ENCODE measurements at places on chromosomes 1 and 21.

DNA sequence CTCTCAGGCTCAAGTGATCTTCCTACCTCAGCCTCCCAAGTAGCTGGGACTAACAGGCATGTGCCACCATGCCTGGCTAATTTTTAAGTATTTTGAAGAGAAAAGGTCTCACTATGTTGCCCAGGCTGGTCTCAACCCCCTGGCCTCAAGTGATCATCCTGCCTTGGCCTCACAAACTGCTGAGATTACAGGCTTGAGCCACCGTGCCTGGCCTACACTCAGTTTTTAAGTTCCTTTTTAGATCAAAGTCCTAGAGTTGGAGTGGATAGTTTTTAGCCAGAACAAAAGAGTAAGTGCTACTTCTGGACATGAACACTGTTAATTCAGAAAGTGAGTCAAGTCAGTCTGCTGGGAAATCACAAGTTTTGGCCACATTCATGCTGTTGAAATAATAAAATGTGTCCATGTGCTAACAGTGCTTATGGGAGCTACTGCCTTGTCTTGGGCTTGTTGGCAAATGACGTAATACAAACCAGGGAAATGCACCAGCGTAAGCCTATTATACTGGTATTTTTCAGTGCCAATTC is 84.2 kb downstream of the NDUFS5 start:
- no peak for DNase-seq

DNA sequence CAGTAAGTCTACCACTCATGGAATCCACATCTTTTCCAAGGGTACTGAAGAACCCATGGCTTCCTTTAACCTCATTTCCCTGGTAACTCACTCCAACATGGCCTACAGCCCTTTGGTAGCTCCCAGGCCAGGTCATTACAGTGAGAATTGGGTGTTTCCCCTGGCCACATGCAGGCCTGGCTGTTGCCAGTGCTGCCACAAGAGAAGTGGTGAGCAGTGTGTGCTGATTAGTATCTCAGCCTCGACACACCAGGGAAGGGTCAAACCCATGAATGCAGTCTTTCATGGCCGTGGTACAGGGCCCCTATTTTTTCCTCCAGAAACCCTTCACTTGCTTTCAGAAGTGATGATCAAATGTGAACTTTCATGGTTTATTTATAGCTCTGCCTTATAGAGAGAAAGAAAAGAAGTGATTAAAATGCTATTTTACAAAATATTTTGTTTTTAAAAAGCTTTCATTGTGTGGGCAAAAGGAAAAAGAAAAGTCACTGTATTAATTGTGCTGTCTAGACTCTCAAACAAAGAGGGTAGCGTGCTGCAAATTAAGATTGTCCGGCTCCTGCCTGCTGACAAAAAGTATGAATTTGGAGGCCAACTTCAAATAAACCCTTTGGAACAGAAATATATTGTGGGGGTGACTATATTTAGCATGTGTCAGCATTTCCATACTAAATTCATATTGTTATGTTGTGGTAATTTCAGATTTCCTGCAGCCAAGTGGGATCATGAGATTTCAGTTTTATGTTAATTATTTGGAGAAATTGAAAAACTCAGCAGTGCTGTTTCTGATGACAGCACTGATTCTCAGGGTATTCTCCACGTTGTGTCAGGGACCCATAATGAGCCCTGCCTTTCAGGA is 62.0 kb upstream of the HOOK1 start:
- no peak for DNase-seq

DNA sequence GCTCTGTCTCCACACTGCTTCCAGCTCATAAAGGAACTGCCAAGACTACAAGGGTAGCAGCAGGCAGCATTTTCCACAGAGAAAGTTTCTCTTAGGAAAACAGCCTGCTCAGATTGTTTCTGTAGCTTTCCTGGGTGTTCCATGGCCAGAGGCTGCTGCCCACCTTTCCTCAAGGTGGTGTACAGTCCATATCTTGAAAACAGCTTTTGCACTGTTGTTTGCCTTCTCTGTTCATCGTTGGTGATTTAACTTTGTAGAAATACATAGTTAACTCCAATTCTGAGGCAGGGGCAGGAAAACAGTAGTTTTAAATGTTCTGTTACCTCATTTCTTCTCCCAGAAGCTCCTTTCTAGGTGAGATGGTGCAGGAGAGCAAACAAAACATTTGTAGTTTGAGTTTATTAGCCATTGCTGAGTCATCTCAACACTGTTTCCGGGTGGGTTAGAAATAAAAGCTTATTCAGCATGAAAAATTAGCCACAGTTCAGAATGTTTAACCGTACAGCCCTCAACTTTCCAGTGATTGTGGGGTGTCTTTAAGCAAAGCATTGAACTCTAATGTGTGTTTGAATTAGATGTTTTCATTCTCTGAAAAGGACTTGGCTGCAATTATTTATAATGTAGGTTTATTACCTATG is 41.7 kb downstream of the DIP2A start:
- no peak for DNase-seq

DNA sequence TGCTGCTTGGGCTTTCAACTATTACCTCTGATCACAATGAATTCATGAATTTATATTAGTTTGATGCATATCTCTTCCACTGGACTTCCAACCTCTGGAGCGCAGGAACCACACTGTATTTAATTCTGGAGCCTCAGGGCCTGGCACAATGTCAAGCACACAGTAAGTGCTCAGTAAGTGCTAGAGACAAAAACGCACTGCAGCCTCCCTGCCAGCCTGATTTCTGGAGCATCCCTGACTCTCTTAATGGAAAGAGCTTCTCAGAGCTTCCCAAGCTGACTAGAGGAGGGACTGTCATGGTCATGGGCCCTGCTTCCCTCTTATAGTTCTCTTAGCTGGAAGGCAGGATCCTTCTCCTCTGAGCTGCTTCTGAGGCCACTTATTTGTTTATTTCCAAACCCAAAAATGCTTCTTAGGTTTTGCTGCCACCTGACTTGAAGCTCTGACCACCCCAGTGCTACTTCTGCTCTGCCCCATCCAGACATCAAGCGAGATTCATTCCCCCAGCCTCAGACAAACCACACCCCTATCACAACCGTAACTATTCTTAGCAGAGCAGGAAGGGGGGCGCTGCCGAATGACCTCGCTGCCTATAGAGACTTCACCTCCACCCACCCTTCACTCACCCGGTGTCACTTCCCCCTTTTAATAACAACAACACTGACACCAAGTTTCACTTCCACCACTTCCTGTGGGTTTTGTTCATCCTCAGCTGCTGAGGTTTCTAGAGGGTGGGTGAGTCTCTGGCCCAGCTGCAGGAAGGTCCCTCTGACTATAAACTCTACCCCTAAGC is 33.6 kb downstream of the NUAK2 start:
- DNase-seq = no peak

DNA sequence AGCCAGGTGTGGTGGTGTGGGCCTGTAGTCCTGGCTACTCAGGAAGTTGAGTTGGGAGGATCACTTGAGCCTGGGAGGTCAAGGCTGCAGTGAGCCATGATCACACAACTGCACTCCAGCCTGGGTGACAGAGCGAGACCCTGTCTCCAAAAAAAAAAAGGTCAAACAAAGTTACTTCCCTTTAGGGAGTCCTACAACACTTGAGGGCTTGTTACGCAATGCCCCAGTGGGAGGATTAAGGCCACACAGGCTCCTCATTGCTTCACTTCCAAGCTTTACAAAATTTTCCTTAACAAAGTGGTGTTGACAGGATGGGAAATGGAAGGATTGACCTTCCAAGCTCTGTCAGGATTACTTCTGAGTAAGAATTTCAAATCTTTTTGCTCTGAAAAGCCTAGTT is 6.2 kb upstream of the EXTL1 start:
- DNase-seq = no peak

DNA sequence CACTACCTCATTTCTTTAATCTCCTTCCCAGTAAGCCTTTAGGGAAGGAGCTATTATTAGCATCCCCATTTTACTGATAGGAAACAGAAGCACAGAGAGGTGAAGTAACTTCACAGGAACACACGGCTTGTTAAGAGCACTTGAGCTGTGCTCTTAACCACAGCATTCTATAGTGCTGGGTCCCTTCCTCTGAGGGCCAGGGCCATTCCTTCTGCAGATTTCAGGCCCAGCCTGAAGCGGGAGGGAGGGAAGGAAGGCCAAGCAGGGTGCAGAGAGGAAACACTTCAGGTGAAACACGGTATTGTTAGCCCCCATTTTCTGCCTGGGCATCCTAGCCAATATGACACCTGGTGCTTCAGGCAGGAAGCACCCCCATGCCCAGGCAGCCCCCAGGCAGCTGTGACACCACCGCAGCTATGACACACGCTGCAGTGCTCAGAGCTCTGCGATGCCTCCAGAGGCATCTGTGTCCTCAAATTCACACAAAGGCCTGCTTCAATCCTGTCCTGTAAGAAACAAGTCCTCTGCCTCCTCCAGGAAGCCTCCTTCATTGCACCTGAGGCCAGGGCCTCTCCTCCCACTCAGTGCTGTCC is 4.5 kb upstream of the EXTL1 start:
- no peak for DNase-seq

- DNase-seq = no peak
Observed at GRCh38 chr1:151620286-151620685, 8.4 kb downstream of the SNX27 start.

- DNase-seq = no peak
Observed at GRCh38 chr1:43585557-43585956, 54.9 kb downstream of the PTPRF start.

GRCh38 chr1:98888869-98889268 is 115.8 kb downstream of the PLPPR5 start:
- no peak for DNase-seq

DNA sequence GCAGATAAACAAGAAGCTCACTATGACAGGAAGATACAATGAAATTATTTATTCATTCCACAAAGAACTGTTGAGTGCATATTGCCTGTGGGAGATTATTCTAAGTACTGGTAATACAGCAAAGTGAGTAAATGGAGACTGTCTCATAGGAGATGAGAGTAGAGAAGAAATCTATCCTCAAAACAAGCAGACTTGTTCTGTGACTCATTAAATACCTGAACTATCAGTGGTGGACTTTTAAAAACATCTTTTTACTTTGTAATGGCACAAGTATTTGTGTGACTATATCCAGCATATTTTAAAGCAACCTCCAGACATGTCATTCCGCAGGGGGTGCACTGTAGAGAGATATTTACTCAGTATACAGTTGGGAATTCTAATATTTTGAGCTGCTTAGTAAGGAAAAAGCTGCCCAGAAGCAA is 259.2 kb downstream of the FMN2 start:
- DNase-seq = no peak

DNA sequence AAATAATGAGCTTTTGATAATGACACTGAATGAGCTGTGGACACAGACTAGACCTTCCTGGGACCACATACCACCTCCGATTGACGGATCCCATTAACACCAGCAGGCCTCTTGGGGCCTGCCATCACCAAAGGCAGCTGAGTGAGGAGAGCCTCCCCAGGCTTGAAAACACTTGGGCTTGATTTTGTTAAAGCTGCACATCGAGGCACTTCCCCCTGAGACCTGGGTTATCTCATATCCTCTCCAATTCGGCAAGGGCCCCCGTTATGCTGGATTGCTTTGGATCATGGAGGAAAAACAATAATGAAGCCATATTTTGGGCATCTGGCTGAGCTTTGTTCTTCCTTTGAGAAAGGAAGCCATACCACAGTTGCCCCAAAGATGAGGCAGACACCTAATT is 143.0 kb downstream of the AJAP1 start:
- DNase-seq = no peak

GRCh38 chr1:38201431-38201830 is 154.8 kb upstream of the POU3F1 start:
- DNase-seq = no peak

DNA sequence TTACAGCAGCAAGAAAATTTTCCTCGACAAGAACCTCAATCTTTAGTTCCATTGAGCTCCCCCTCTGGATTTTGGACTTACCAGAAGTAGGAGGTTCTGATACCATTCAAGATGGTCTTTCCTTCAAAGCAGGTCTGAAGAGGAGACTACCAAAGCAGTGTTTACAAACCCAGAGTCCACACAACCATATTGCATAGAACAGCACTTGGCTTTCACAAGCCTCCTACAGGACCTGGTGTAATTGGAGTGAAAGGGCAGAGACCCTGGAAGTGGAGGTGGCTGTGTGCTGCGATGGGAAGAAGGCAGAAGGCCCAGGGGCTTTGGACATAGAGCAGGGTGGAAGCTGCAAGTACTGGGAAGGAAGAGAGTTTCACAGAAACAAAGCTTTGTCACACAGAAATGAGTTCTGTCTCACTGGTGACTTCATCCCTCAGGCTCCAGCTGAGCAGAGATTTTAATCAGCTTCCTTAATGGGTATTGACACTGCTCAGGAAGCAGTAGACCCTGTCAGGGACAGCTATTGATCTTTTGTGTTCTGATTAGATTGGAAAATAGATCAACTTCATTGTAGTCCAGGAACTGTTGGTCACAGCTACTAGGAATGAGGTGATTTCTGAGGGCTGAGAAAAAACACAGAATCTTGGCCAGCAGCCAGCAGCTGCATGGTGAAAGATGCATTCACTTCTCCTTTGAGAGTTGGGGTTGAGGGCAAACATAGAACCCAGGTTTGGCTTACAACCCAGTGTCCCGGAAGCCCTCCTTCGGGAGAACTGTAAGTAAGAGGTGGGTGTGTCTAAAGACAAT is 124.0 kb downstream of the SYT2 start:
- no peak for DNase-seq

GRCh38 chr1:11331036-11331944 is 58.3 kb downstream of the UBIAD1 start:
- DNase-seq = no peak

DNA sequence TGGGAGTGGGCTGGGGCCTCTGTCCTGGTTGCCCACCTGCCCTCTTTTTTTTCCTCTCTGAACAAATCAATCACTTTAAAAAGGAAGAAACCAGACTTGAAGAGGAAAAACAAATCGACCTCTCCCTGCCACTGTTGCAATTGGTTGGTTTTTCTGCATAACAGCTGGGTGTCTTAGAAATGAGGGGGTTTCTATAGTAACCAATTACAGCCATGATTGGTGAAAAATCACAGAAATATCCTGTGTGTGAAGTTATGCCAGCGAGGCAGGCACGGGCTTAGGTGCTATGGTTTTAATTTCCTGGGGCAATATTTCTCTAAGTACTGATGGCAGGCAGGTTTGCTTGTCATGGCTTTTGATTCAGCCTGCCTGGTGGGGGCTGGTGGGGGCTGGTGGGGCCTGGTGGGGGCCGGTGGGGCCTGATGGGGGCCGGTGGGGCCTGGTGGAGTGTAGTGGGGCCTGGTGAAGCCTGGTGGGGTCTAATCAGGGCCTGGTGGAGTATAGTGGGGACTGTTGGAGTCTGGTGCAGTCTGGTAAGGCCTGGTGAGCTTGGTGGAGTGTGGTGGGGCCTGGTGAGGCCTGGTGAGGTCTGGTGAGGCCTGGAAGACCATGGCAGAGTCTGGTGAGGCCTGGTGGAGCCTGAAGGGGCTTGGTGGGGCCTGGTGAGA is 54.6 kb downstream of the AJAP1 start:
- no peak for DNase-seq

Measured in occipital lobe (tissue), 3 donors.